SK-MEL-5 (cell line): ENCODE measurements at places on chromosomes 1 and 21. TPM values are rescaled to one million over a fixed set of nuclear protein-coding genes. Genes with fewer than 3 reads are reported as not detected.

Gene ARHGEF19
- 1.6 and 2.6 TPM in 2 replicates for total RNA-seq

Gene TRIM33
- total RNA-seq, result 34.7 and 38.8 TPM in 2 replicates

Gene CGN
- 1.9 and 2.7 TPM in 2 replicates for total RNA-seq

Gene YTHDF2
- total RNA-seq, result 59.5 and 63.3 TPM in 2 replicates

Gene PHACTR4
- total RNA-seq, result 5.4 and 5.5 TPM in 2 replicates

Gene KRTAP11-1
- total RNA-seq, result not detected in 2 replicates

Gene CCDC17
- 0.48 and 0.67 TPM in 2 replicates for total RNA-seq

Gene VPS13D
- total RNA-seq, result 8.9 and 10.4 TPM in 2 replicates

Gene SPRR2G
- total RNA-seq, result not detected in 2 replicates
